T-helper 1 cell (primary cell): ENCODE measurements at places on chromosomes 7 and 10.
A peak's percentile ranks its signal among the peaks of the same experiment; 100 is the strongest.

DNA sequence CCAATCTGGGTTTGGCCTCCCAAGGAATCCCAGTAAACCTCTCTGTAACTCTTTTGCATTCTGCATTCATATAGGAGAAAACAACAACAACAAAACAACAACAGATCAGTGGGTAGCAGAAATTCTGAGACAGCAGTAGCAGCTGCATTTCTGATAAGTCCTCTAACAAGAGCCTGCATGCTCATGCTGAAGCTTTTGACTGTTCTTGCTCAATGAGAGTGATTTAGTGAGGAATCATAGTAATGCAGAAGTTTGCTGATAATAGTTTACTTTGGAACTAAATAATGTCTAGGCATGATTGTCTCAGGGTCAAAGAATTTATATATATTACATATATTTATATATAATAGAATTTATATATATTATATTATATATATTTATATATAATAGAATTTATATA, 35.2 kb downstream of the BMPER start:
- DNase-seq: no peak

- no peak for DNase-seq
Measured at GRCh38 chr10:94439275-94439861, 37.0 kb downstream of the TBC1D12 start.

GRCh38 chr10:7534480-7534852, 123.6 kb upstream of the SFMBT2 start:
- DNase-seq: no peak

GRCh38 chr10:119328223-119328622, 120.9 kb downstream of the GRK5 start:
- no peak for DNase-seq

DNA sequence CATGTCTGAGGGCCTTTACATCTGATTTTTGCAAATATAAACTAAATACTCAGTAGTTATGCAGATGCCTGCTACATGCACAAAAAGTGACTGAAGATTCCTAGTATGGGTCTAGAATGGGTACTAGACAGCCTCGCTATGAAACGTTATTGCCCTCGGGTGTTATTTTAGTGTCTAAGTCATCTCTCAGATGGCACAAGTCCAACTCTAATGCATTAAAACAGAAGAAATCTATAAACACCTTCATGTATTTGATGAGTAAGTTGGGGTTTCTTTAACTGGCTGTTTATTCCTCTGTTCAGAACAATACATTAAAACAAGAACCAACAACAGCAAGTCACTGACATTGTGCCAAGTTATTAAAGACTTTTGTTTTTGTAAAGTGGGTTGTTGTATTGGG, 41.6 kb downstream of the TEX36 start:
- DNase-seq: no peak

GRCh38 chr7:107118109-107118900, 50.5 kb upstream of the HBP1 start:
- no peak for DNase-seq

DNA sequence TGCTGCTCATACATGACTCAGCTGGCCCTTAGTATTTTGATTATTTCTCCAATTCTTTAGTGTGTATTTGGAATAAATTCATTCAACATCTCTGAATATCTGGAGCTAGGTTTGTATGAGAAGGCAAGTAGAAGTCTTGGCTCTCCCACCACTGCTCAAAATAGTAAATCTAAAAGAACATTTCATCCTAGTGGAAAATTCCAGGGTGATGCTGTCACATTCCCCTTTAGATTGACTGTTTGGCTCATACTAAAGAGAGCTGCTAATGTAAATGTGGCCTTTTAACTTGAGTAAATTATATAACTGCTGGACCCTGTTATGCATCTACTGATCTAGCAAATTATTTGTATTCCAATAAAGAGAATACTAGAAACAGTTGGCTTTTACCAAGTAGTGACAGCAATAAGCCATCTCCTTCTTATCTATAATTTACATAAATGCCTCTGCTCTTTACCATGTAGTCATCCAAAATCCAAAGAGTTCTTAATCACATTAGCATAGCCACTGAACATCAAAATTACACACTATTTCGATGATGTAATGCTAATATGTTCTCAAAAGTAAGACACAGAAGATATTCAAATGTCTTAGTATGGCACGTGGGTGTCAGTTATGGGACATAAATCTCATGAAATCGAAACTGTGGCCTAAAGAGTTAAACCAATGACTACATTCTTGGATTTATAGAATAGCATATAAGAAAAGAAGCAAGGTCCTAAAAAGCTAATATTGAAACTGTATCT, 86.9 kb upstream of the KCND2 start:
- no peak for DNase-seq

DNA sequence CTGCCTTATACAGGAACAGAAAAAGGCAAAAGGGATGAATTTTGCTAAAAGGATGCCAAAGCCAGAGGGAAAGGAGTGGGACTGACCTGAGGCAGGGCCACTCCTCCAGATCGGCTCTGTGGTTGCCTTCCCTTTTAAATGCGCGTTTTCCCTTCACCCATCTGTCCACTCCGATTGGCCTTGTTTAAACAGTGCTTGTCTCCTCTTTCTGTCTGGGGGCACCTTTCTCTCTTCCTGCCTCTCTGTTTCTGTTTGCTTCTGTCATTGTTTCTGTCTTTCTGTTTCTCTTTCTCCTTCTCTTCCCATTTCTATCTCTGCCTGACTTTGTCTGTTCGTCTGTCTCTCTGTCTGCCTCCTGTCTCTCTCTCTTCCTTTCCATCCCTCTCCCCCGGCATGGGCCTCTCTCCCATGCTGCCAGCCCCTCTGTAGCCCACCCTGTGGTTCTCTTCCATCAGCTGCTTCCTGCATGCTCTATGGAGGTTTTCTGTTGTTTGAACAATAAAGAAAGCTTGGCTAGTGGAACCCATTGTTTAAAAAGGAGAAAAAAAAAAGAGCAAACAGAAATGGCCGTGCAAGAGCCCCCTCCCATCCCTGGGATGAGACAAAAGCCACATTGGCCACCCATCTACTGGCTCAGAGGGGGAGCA, 29.5 kb upstream of the HSPB1 start:
- no peak for DNase-seq

GRCh38 chr10:124653811-124654651, 90.1 kb downstream of the FAM53B start:
- DNase-seq: no peak

GRCh38 chr7:141911391-141911790, 4.8 kb upstream of the OR9A4 start:
- no peak for DNase-seq

DNA sequence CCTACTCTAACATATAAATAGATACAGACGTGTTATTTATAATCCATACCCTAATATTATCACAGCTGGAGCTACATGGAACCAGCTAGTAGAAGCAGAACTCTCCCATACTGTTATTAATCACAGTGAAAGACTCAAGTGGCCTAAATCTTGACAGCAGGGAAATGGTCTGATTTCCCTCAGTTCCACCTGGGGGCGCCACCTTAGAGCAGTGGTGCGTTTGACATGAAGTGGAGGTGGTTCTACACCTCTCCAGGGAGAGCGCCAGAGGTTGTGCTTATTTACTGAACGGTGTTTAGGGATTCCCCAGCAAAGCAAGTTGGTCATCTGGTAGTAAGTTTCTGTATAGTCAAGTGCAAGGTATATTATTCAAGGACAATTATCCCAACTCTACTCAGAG, 17.6 kb downstream of the DNTT start:
- DNase-seq: no peak

GRCh38 chr7:30660331-30661255, 21.7 kb downstream of the CRHR2 start:
- no peak for DNase-seq

DNA sequence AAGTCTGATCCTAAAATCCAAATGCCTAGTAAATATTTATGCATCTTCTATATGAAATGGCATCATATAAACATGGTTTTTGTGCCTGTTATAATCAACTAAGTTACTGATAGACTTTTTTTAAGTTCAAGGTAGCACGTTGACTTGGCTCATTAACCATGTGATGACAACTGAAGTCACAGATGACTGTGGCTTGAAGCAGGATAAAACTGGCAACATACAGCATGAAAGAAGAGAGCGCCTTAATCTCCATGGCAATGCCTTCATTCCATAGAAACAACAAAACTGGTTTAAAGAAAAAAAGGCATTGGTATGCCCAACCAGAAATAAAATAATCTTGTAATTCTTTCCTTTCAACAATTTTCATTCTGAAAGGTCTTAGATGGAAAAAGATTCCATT, 188.9 kb upstream of the CDK1 start:
- DNase-seq: no peak

GRCh38 chr10:100482181-100482833, 19.5 kb downstream of the WNT8B start:
- DNase-seq: peak; percentile 76

DNA sequence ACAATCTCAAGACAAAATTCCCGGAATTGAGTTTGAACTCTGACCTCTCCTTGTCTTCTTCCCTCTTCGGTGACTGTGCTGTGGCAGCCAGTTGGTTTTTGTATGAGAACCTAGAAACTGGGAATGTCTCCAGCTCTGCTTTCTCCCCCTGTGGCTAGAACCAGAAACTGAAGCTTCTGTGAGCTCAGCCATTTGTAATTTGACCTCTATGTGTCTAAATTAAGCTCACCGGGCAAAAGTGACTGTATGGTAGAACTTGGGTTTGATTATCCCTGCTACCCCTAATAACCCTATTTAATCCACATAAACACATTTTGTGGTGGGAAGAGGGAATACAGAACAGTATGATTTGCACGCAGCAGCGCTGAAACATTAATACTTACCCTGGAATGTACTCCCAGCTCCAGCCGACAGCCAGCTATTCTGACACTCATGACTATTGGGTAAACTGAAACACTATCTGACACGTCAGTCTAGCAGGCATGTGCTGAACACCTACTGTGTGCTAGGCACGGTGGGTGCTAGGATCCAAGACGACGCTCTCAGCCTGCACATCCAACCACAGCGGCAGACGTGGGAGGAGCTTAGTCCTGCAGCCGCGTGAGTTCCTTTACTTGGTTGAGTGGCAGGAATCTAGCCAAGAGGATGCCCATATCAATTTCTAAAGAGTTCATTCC, 324.8 kb downstream of the SFMBT2 start:
- DNase-seq: no peak

DNA sequence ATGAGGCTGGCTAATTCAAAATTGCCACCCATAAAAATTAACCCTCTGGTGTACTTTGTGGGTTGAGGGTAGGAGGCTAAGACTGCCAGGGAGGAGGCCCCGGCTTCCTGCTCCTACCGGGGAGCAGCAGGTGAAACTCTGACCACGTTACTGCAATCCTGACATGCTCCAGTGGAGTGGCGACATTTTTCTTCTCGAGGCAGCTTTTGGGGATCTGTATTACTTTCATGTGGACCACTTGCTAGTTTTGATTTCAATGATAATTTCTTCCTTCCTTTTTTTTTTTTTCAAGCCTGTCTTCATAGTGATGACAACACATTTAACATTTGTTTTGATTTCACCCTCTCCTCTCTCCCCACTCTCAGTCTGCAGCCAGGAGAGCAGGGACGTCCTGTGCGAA, 14.6 kb downstream of the GATA3 start:
- no peak for DNase-seq

- DNase-seq: no peak
Measured at GRCh38 chr7:55533729-55534080, 38.6 kb downstream of the VOPP1 start.

DNA sequence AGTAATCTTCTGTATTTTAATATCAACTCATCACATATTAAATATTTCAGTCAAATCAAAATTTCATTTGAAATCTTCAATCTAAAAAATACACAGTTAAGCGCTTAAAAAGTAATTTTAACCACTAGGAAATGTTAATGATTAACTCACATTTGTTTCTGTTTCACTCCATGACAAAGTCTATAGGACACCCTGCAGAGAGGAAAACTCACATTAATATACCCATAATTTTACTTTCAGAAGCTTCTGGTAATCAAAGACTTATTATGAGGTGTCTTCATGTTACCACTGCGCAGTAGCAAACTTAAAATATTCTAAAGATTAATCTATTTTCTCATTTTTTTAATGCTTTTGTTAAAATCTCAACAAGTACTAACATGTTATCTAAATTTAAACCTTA, 41.0 kb upstream of the ZNF518A start:
- DNase-seq: no peak

- DNase-seq: no peak
Measured at GRCh38 chr7:126716321-126716720, 536.4 kb downstream of the GRM8 start.

GRCh38 chr7:5248201-5248885, 34.4 kb upstream of the SLC29A4 start:
- DNase-seq: no peak

DNA sequence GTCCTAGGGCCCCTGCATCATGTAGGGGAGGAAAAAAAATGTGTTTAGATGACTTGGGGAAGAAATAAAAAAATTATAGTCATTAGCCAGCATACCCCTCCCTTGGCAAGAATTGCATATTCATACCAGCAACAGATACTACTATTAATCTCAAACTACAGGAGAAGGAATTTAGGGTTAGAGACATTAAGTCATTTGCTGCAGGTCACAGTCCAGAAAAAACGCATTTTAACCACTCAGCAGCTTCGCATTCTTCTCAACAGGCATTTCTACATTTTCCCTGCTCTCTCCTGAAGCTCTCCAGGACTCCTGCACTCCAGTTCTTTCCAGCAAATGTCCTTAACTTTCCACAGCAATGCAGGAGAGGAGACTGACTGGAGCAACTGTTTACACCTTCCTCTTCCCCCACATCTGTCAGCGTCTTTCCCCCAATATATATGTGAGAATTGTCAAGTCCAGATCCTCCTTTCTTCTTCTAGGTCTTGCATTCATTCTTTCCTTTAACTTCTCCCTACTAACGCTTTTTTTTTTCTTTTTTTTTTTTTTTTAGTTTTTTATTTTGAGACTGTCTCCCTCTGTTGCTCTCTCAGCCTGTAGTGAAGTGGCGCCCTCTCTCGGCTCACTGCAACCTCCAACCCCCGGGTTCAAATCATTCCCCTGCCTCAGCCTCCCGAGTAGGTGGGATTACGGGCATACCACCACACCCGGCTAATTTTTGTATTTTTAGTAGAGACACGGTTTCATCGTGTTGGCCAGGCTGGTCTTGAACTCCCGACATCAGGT, 35.6 kb downstream of the PRPS1L1 start:
- no peak for DNase-seq

DNA sequence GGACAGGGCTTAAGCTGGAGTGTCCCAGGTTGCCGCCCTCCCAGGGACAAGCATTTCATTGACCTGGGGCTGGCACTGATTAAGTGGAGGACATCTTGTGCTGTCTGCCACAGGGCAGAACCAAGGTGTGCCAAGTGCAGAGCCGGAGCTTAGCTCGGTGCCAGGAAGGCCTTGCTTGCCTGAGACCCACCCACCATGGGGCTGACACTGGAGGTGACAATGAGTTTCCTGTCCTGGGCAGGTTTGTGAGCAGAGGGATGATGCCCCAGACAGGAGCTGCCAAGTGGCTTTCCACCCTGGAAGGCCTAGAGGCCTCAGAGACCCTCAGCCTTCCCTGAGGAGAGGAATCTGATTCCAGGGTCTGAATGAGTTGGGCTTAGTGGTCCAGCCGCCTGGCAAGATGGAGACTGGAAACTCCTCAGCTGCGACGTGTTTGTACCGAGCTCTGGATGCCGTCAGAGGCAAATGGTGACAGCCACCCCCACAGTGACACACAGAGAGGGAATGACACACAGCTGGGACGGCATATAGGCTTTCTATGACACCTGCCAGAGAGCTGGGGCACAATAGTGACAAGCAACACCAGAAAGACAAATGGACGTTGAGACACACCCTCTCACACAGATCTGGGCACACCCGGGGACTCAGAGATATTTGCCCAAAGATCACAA, 2.6 kb downstream of the ADCYAP1R1 start:
- no peak for DNase-seq

- peak; percentile 45 for DNase-seq
Measured at GRCh38 chr7:142795339-142795863, 24.6 kb downstream of the PRSS2 start.

GRCh38 chr7:33336820-33337219, 207.5 kb downstream of the BBS9 start:
- no peak for DNase-seq

- DNase-seq: peak; percentile 66
Measured at GRCh38 chr10:63521416-63522276, 445 bp downstream of the REEP3 start.
